ENCODE measurements at places on chromosomes 11 and 22.

- peak; percentile 62 for DNase-seq
Measured at GRCh38 chr11:65047581-65048422, 6.8 kb downstream of the SAC3D1 start.

DNA sequence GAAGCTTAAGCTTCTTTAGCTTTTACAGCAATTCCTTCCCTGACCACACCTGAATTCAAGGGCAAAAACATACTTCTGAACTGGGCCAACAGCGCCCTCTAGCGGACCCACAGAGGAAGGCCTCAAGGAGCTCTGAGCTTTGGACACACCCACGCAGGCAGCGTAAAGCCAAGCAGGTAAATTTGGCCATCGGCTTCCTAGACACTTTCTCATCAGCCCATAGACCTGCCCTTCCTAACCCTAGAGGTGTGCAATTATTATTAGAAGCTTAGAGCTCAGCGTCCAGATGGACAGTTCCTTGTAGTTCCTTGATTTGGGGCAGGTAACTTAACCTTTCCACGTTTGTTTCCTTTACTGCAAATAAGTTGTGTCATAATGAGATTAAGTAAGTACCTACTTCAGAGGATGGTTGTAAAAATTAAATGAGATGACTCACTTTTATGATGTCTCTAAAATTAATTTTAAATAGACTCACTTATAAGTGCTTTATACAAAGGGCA is 25.7 kb upstream of the HMGXB4 start:
- peak; percentile 27 for DNase-seq

DNA sequence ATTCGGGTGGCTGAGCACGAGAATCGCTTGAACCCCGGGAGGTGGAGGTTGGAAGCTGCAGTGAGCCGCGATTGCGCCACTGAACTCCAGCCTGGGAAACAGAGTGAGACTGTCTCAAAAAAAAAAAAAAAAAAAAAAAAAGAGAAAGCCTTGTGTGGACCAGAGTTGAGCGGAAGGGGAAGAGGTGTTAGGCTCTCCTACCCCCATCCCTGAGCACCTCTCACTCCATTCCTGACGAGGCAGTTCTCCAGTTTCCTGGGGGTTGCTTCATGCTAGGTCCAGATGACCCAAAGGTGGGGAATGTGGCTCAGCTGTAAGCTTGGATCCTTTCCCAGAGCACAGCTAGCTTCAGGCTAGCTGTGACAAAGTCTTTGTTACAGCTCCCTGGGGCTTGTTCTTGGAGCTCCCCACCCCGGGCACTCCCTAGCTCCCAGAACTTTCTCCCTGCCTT is 8.8 kb upstream of the DNAL4 start:
- DNase-seq = no peak

DNA sequence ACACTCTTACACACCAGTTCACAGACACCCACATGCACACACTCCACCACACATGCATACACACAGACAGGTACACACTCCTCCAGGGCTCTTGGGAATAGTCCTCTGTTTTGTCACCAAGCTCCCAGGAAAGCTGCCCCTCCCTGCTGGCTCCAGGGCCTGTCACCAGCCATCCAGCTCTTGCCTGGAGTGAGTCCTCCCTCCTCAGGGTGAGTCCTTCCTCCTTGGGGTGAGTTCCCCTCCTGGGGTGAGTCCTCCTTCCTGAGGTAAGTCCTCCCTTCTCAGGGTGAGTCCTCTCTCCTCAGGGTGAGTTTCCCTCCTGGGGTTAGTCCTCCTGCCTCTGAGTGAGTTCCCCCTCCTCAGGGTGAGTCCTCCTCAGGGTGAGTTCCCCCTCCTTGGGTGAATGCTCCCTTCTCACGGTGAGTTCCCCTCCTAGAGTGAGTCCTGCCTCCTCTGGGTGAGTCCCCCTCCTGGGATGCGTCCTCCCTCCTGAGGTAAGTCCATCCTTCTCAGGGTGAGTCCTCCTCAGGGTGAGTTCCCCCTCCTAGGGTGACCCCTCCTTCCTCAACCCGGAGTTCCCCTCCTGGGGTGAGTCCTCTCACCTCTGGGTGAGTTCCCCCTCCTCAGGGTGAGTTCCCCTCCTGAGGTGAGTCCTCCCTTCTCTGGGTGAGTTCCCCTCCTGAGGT is 100.6 kb upstream of the FGF3 start:
- no peak for DNase-seq

DNA sequence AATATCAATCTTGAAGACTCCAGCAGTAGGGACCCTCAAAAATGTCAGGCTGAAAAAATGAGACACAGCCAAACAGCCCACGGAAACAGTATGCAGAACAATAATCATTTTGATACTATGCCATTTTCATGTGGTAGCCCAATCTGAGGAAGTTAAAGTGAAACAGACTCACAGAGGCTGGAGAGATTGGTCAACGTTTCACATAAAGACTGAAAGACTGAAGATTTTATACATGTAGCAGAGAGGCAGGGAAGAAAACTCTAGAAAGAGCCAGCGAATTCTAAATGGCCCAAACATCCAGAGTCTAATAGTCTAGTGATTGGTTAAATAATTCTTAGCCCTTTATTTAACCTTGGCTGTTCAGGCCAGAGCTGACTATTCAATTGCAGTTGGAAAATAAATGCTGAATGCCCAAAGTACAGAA is 49.4 kb downstream of the MAML2 start:
- DNase-seq = no peak

- DNase-seq = no peak
Measured at GRCh38 chr22:45784357-45785277, 113.0 kb downstream of the ATXN10 start.

DNA sequence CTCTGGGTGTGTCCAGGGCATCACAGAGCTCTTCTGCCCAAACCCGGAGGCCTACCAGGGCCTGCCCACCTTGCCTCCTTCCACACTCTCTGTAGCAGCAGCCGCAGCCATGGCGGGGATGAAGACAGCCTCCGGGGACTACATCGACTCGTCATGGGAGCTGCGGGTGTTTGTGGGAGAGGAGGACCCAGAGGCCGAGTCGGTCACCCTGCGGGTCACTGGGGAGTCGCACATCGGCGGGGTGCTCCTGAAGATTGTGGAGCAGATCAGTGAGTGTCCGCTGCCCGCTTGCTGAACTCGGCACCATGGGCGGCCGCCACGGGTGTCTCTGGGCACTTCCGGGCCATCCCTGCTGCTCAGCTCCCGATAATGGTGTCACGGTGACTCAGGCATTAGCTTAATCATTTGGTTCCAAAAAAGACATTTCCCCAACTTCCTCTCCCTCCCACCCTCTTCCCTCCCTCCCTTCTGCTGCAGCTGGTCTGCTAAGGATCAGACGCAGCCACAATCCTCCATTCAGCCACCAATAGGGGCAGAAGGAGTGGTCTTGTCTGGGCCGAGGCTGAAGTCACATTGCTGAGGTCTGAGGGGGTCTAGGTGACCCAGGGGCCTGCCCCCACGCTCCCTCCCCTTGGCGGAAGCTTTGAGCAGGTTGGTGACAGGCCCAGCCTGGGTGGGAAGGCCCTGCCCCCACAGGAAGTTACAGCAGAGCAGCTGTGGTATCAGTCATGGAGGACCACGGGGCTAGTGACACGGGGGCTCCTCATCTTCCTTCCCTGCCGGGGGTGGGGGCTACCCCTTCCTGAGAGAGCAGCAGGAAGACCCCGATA is 950 bp downstream of the FERMT3 start:
- DNase-seq = peak; percentile 97

DNA sequence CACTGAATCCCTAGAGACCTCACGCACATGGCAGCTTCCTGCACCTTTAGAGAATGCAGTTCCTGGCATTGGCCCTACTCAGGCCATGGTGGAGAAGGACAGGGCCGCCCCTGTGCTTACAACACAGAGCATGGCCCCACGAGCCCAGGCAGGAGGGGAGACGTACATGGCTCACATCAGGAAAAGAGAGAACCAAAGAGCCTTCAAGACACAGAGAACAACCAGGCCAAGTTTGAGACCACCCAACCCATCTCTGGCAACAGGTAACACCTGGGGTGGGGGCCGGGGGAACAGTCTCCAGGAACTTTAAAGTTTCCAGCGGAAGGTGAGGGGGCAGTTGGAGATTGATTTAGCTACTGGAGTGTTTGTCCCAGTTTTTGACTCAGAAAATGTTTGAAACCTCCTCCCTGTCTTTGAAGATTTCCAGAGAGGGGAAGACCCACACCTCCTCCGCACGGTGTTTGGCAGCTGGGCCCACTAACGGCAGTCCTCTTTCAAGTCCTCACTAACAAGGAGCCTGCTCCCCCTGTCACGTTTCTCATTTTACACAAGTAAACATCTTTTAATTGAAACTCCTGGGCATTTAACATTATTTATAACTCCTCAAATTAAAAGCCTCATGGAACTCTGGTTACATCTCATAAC is 1423.8 kb downstream of the TBC1D22A start:
- no peak for DNase-seq

DNA sequence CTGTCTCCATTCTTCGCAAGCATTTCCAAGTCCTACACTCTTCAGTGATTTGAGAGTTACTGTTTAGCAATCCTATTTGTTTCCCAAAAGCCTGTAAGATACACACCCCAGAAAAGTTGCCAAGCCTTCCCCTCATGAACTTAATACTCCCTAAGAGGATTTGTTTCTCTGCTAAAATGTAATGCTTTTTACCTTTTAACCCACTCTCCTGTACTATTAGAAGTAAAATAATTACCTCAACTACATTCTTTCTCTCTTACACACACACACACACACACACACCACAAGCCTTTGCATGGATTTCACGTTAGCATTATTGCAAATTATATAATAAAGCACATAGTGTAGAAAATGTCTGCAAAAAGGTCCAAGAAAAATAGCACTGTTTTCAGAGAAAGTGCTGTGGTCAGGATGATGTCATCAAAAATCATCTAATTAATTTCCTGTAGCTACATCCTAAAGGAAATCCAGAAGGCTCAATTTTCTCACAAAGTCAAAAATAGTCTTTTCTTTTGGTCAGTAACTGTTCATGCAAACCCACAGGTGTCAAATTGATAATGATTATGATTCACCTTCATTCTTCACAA is 364.1 kb upstream of the PITPNB start:
- DNase-seq = no peak

DNA sequence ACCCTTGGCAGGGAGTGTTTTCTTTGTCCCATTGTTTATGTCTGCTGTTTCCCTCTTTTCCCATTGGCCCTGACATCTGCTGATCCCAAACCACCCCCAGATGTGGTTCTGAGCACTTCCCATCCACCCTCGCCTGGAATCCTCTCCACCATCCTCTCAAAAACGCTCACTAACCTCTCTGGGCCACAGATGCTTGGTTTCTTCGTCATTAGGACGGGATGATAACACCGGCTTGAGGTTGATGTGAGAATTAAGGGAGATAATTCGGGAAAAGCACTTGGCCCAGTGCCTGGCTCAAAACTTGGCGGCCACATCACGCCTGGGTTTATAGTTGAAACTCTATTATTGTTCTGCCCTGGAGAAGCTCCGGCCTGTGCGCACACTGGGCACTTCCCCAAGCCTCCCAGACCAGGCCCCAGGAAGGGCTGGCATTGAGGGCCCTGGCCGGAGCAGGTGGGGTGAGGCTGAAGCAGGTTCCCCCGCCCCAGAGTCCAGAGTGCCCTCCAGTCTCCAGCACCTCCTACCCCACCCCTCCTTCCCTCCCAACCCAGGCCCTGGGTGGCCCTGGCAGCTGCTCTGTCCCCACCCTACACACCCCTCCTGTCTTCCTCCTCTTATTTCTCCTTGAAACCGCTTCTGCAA is 63.7 kb downstream of the CYTH4 start:
- no peak for DNase-seq

GRCh38 chr22:39785232-39785631 is 108.3 kb downstream of the ENTHD1 start:
- DNase-seq = no peak

DNA sequence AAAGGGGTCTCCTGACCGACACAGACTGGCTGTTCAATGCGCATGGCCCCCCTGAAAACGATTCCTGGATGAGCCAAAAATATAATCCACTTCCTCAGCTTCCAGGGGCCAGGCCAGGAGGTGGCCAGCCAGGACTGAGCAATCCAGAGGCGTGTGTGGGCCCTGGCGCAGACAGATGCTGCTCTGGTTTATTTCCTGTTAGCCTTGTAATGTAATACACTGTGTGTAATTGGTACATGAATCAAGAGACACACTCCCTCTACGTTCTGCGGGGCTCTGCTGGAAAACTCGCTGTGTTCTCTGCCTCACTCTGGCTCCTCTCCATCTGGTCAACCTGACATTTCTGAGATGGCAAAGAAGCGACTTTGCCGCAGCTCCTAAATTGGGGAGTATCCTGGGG is 26.3 kb upstream of the ISX start:
- DNase-seq = no peak

DNA sequence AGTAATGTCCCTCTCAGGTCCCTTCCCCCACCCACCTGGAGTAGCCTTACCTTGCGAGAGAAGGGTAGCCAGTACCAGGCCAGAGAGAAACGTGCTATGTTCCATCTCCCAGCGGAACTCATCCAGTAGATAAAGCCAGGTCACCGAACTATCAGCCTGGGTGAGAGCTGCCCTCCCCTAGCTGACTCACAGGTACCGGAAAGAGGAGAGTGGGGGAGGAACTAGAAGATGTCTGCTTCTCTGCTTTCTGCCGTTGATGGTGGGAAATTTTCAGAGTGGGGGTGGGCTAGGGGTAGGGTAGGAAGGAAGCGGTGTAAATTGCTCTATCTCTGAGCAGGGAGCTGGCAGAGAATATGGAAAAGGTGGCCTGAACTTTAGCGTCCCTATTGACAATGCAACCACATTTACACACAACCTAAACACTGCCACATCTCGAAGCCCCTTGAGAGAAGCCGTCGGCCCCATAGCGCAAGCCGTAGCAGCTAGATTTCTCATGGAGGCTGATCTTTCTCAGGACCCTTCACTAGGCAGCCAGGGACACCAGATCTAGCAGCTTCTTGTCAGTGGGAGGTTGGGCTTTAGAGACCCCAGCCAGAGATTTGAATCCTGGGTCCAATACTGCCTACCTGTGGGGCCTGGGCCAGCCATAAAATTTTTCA is at the start of gene CD3D:
Gene CD3D, minus strand, starts transcription at position 203 of the 659 bp plus-strand sequence. Its CDS starts 98 bp downstream, at position 105.
- no peak for DNase-seq

DNA sequence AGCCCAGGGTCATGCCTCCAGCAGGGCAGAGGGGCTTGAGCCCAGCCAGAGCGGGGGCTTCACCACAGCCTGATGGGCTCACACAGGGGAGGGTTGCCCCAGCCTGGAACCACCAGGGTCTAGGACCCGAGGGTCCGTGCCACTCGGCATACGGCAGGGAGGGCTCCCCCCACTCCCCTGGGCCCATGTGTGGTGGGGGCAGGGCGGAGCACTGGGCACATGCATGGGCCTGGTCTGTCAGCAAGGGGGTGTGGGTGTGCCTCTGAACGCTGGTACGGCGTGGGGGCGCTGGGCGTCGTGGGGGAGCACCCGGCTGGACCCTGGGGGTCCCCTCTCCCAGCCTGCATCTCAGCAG is 29.3 kb downstream of the MOB2 start:
- DNase-seq = no peak

DNA sequence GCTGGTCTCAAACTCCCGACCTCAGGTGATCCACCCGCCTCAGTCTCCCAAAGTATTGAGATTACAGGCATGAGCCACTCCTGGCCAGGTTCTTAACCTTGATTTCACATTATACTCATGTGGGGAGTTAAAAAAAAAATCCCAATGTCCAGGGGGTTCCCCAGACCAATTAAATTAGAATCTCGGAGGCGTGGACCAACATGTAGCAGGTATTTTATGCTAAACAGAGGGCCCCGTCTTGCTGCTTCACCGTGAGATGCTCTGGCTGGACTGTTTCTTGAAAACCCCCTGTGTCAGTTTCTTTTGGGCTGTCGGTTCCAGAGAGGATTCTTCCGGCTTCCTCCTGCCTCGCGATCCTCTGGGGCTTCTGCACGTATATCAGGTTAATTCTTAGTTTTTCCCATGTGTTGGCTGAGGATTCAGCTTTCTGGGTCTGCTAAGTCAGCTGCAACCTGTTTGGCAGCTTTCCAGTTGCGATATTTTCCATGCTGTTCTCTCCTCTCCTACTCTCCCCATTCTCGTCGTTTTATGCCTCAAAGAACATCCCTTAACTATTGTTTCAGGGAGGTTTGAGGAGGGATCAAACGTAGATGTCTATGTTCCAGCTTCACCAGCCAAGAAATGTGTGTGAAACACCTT is 50.6 kb upstream of the ACCSL start:
- DNase-seq = no peak

All from GM12892 (cell line).